ENCODE measurements at places on chromosomes 6 and 20.

DNA sequence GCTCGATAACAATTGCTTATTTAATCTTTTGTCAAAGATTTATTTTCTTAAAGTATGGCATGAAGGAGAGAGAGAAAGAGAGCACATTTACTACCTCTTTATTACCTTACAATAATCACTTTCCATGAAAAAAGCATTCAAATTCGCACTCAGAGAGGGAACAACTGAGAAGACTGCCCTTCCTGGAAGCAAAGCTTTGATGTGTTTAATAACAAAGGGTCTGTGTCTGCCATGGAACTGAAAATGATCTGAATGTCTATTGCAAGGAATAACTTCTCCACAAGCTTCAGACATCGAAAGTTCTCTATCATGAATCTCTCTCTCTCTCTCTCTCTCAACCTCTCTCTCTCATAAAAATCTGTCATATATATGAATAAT lies 308.9 kb downstream of the HDGFL1 start:
- no peak for DNase-seq

DNA sequence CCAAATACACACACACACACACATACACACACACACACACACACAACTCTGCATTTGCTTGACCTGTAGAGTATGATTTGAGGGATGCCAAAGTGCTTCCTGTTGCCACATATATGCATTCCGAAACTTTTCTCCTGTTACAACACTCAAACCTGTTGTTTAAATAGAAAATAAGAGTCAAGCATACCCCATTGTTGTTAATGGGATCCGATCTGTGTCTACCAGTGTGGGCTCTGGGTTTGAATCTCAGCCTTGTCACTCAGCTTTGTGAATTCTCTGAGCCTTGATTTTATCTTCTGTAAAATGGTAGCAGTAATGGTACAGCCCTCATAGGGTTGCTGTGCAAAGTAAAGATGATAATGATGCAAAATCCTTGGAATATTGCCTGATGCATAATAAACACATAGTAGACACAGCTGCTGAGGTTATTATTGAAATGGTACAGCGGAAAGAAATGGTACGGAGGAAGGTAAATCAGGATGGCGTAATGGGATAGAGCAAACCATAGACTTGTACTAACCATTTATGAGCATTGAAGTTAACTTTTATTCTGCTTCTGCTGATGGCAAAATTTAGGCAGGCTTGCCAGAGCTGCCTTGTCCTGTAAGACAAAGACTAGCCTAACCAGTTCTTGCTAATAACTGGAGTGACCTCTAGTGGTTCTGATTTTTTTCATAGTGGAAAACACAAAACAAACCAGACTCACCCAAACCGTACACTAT lies 113.5 kb upstream of the PHACTR1 start:
- no peak for DNase-seq

- no peak for DNase-seq
These were observed 136.5 kb upstream of the PRND start for GRCh38 chr20:4585104-4585753.

DNA sequence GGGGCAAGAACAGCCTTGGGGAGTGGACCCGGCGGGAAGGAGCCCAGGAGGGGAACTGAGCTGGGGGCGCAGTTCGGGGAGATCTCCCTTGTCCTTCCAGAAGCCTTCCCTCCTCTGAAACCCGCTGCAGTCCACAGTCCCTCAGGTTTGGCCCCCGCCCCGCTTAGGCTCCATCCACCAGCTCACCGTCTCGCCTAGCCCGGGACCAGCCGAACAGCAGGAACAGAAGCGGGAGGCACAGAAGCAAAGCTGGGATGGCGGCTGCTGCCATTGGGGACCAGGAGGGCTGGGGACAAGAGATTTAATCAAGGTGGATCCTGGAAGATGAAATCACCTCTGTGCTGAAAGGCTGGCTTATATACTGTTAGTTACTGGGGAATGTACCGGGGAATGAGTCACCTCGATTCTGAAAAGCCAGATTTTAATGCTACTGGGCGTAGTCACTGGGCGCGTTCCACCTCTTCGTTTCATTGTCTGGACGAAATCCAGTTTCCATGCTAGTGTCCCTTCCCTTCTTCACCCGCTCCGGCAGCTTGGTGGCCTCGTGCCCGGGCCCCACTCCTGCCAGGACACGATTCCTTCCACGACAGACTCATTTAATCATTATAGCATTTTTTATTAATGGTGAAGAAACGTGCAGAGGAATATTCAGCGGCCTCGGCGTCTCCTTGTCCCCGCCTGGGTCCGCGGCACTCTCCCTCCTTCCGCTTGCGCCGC lies at the start of gene RAET1L:
Gene RAET1L (minus strand): TSS at position 332 of the 717 bp plus-strand sequence. CDS start 61 bp downstream, at position 271.
- no peak for DNase-seq

DNA sequence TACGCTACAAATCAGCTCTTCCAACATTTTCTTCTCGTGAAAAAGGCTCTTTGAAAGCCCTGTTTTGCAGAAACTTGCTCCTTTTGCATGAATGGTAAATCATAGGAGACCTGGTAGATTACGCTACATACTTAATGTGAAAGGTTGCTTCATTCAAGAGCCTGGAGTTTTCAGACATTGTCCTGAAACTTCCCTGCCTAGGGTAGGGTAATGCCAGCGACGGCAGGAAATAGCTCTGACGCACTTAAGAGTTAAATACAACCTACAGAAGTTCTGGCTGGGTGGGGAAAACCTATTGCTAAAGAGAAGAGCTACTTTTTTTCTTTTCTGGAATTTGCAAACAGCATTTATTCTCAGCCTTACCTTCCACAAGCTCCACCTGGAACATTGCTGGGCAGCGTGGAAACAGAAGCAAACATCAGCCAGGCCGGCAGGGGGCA lies 144.5 kb downstream of the LPA start:
- no peak for DNase-seq

DNA sequence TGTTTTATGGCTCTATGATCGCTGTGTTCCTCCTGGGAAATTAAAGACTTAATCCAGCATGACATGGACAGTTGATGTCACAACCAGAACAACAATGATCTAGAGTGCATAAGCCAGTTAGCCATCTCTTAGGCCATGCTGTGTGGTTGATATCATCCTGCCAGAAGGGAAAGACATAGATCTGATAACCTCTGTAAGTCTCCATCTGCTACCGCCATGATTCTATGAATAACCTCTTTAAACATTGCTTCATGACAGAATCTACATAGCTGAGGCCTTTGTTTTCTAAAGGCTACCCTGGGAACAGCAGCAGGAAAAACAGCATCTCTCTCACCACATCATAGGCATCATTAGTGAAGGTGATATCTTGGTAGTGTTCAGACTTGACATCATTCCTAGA lies 117.6 kb upstream of the PHACTR1 start:
- no peak for DNase-seq

DNA sequence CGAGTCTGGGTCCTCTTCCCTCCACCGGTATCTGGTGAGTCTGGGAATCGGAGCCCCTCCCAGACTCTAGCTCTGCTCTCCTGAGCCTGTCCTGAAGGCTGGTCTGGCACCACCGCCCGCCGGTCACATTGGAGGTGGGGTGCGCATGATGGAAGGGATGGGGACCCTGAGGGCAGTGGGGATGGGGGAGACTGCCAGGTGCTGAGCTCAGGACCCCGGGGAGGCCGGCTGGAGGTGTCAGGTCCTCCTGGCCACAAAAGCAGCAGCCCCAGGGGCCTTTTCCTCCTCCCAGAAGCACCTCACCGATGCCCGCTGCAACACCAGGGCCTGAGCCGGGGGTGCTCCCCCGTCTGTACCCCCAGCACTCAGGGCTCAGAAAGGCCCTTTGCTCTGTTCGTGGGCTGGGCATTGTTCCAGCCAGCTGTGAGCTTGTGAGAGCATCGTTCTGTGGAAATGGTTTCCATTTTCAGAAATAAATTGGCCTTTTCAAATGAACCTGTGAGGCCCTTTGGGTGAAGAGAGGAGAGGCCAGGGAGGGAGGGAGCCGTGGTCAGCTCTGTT lies 2.5 kb upstream of the NPBWR2 start:
- DNase-seq: peak; percentile 58

- peak; percentile 65 for DNase-seq
These were observed 809 bp downstream of the SRPK1 start for GRCh38 chr6:35919827-35920751.

- no peak for DNase-seq
These were observed 270.4 kb upstream of the PLCB4 start for GRCh38 chr20:8798505-8798904.

GRCh38 chr6:56833873-56834272 lies 121.0 kb upstream of the BEND6 start:
- no peak for DNase-seq

GRCh38 chr6:133360194-133360593 lies 119.0 kb downstream of the EYA4 start:
- no peak for DNase-seq

GRCh38 chr6:7112741-7113313 lies 5.1 kb downstream of the RREB1 start:
- DNase-seq: no peak

- DNase-seq: no peak
These were observed 326.3 kb downstream of the FARS2 start for GRCh38 chr6:5587648-5588047.

- DNase-seq: no peak
These were observed 75.8 kb downstream of the SNAP91 start for GRCh38 chr6:83633149-83633548.

- no peak for DNase-seq
These were observed 1.7 kb upstream of the C20orf203 start for GRCh38 chr20:32675223-32675975.

GRCh38 chr6:158031381-158032353 lies 50.0 kb downstream of the SYNJ2 start:
- peak; percentile 74 for DNase-seq

GRCh38 chr20:25273046-25273445 lies 25.2 kb downstream of the PYGB start:
- DNase-seq: peak; percentile 64

GRCh38 chr6:142374965-142375733 lies 73.3 kb downstream of the ADGRG6 start:
- no peak for DNase-seq

GRCh38 chr6:120010075-120010474 lies 660.5 kb upstream of the MAN1A1 start:
- DNase-seq: no peak

DNA sequence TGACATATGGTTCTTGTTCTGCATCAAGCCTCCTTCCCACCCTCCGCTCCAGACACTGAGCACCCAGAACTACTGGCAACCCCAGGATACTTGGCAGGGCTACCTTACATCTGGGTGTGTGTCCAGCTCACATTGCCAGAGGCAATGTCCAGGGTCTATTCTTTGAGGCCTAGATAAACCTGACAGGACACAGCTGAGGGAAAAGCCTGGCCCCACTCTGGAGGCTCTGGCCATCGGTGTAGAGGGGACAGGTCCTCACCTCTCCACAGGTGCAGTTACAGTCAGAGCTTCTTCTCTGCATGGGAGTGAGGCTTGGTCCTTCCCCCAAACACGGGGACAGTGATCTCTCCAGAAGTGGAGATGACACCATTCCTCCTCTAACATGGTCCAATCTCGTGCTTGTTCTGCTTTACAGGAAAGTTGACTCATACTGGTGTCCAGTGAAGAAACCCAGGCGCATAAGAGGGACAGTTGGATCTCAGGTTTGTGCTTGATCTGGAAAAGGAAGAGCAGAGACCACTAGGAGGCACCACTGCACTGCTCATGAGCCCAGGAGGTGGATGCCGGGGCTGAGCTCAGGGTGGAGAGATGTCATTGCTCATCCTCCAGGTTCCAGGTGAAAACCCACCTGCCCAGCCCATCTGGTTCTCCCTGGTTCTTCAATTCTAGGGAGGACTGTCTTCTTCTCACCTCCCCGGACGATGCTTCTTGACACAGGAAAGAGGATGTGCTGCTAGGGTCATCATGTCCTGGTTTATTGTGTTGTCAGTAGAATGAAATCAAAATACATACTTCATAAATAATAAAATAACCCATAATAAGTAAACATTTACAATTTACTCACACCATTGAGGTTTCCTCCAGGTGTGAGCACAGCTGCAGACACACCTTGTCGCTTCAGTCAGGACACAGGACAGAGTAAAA lies 14.7 kb downstream of the HLA-F start:
- peak; percentile 84 for DNase-seq

- DNase-seq: no peak
These were observed 87.0 kb upstream of the ADGRF1 start for GRCh38 chr6:47129129-47129528.

DNA sequence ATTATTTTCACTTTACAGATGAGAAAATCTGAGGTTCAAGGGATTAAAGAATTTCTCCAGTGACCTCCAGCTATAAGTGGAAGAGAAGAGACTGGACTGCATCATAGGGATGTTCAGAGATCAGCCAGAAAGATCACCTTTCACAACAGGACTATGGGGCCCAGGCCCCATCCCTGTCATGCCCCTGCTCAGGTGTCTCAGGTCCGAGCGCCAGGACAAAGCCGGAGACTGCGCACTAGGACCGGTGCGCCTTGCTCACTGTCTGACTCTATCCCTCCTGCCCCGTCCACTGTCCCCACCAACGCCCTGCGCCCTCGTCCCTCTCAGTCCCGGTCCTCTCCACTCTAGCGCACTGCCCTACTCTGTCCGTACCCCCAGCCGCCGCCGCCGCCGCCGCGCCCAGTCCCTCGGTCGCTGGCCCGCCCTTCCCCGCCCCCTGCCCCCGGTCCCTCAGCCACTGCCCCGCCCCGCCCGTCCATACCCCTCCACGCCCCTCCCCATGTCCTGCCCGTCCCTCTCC lies 521 bp upstream of the RAD21L1 start:
- DNase-seq: no peak

DNA sequence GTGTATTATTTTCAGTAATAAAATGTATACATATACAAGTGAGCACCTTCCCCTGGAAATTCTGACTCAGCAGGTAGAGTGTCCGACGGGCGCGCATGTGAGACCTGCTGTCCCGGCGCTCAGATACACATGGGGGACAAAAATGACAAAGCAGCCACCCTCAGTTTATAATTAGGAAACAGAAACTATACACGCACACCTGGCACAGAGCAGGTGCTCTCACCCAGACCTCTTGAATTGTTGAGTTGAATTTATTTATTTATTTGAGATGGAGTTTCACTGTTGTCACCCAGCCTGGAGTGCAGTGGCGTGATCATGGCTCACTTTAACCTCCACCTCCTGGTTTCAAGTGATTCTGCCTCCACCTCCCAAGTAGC lies 180.4 kb downstream of the ZDHHC14 start:
- DNase-seq: no peak

DNA sequence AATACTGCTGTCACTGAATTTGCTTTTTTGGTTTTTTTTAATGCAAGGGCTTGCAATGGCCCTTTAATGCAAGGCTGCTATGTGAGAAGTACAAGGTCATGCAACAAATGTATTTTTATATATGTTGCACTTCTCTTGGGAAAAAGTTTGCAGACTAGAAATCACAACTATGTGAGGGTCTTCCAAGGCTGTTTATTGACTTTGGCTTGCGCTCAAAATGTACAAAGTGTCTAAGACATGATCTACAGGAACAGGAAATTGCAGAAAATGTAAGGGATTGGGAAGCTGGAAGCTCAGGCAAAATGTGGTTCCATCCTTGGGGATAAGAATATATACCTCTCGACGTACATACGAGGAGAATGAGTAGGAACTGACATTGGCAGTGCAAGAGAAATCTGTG lies 92.2 kb upstream of the F13A1 start:
- DNase-seq: no peak

DNA sequence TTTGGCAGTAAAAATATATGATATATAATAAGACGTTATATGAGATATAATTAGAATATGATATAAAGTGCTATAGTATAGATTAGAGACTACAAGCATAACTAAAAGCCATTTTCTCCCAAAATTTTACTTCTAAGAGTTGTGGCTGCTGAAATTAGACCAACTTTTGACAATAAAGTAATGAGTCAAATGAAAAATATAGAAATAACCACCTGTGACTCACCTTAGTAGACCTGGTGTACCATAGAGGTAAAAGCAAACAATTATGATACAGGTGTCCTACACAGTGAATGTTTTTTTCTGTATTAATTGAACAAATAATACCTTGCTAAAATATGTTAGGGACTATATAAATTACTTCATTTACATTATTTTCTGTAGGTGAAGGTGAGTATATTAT lies 482.9 kb upstream of the MAN1A1 start:
- no peak for DNase-seq

Data from sigmoid colon (tissue), 7 donors.